ENCODE measurements at places on chromosomes 1 and 21.

GRCh38 chr1:173414136-173414535, 63.0 kb upstream of the PRDX6 start:
- no peak for DNase-seq

- DNase-seq = peak; percentile 59
These were observed 54.7 kb upstream of the ZRANB2 start for GRCh38 chr1:71135571-71135970.

DNA sequence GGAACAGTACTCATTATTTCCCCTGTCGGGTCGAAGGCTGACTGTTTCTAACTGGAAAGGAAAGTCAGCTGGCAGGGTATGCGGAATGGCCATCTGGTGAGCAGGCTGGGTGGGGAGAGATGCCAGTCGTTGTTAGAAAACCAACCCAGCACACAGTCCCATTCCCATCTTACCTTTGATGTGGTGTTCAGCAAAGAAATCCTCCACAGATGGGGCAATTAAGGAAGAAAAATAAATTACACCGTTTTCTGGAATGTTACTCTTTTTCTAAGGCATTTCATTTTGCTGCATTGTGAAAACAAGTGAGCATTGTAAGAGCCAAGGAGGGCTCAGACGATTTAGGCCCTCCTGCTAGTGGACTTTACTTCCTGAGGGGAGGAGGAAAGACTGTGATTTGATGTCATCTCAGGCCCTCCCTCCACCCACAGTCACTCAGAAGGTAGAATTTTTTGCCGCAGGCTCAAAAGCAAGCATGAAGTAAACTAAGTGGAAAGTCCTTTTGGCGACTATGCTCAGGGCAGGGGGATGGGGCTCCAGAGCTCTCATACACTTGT, at the start of gene SLC16A4:
Gene SLC16A4, minus strand, starts transcription at position 335 of the 554 bp plus-strand sequence. CDS start 1,703 bp downstream, outside the sequence.
- peak; percentile 64 for DNase-seq

DNA sequence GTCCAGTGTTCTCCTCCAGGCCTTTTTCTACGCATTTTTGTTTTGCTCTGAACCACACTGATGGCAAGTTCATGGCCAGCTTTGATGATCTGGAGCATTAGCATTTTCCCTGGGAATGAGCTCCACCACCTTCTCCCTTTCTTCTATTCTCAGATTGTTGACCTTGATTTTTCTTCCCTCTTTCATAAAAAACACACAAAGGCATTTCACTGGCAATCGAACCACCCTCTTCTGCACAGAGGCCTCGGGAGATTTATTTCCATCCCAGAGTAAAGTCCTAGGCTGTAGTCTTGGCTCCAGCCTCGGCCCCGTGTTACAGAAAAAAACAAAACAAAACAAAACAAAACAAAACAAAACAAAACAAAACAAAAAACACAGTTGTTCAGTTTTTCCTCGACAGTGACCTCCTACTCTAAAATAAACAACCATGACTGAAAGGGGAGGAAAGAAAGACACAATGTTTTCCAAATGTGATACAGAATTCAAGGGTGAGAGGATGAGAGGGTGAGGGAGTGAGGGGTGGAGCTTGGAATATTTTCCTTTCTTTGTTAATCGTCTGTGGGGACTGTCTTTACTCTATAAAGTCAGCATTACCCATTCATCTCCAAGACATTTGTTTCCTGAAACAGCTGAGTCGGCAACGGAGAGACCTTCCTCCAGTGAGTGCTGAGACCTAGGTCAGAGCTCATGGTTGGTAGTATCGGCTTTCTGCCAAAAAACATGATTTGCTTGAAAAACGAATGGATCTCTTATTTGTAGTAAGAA, 29.8 kb upstream of the RNF186 start:
- no peak for DNase-seq

GRCh38 chr1:29849038-29849750, 612.9 kb downstream of the PTPRU start:
- DNase-seq = peak; percentile 23

DNA sequence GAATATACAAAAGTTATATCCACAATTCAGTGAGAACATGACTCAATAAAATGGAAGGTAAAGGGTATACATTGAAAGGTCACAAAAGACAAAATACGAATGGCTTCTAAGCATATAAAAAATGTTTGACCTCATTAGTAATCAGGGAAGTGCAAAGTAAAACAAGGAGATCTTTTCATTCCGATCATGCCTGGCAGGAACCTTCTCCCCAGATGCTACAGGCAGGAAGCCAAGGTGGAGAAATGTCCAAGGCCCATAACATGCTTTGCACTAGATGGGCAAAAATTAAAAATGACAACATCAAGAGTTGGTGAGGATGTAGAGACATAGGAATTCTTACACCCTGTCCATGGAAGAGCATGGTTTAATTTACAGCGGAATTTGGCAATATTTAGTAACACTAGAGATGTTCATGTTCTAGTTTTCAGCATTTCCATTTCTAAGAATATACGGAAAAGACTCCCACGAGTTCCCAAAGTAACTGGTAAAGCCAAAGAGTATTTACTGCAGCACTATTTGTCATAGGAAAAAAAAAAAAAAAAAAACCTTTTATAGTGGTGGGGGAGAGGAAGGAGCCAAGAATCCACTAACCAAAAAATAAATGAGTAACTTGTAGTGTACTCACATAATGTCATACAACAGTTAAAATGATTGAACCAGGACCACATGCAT, 184.5 kb upstream of the KAZN start:
- DNase-seq = peak; percentile 50

GRCh38 chr1:47409311-47410067, 6.6 kb upstream of the FOXE3 start:
- DNase-seq = peak; percentile 57

DNA sequence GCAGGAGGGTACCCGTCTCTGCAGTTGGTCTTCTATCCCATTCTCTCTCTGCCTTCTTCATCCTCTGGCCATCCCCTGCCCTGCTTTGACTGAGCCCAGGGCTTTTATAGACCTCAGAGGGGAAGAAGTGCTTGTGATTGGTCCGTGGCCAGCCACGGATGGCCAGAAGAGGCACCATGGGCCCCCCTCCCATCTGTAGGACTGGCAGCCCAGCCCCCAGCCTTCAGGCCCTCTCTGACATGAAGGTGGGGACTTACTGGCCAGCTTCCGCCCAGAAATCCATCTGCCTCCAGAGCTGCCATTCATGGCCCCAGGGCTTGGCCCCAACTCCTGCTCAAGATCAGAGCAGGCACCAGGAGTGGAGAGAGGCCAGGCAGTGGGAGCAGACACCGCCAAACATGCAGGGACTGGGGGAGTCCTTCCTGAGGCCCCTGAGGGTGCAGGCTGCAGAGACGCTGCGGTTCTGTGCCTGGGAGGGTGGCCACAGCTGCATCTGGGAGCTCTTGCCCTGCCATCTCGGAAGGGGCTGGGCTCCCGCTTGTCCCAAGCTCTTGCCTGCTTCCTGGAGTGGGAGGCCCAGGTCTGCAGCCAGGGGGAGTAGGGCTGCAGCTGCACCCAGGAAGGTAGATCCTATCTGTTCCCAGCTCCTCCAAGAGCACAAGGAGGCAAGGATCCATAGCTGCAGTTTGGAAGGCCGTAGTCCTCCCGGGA, 698.6 kb upstream of the B3GALT2 start:
- DNase-seq = no peak

DNA sequence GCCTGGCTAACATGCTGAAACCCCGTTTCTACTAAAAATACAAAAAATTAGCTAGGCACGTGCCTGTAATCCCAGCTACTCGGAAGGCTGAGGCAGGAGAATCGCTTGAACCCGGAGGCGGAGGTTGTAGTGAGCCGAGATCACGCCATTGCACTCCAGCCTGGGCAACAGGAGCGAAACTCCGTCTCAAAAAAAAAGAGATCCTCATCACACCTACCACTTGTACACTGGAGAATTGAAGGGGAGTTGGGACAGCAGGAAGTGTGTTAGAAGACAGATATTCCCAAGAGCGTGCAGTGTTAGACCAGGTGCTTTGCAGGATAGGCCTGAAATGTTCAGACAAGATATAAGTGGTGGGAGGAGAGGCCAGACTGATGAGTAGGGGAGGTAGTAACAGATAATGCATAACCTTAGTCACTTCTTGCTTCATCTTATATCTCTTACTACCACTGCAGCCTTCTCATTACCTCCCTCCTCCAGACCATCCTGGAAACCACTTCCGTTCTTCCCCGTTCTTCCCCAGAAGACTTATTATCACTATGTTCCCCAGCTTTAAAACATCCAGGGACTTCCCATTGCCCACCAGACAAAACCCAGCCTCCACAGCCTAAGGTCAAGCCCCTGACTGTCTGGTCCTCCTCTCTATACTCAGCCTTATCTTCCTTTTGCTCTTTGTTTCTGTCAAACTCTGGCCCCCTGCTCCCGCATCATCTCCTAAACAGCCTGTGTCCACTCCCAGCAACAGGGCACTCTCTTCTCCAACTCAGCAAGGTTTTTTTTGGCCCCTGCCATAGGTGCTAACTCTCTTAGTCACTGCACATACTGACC, 21.3 kb downstream of the FAM20B start:
- no peak for DNase-seq

DNA sequence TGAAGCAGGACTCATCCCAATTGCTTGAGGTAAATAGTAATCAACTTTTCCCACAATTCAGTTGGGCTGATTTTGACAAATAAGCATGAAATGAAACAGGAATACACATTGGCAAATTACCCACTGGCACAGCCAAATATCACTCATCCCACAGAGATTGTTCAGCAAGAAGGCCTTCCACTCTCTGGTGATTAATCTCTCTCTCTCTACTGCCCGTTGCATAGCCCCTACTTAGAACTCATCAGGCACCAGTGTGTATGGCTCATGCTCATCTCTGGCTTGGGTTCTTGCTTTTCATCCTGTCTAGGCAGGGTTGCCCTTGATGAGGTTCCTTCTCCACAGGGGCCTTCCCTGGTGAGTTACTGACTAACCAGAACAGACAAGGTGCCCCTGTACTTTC, 1.1 kb downstream of the BSDC1 start:
- peak; percentile 58 for DNase-seq

DNA sequence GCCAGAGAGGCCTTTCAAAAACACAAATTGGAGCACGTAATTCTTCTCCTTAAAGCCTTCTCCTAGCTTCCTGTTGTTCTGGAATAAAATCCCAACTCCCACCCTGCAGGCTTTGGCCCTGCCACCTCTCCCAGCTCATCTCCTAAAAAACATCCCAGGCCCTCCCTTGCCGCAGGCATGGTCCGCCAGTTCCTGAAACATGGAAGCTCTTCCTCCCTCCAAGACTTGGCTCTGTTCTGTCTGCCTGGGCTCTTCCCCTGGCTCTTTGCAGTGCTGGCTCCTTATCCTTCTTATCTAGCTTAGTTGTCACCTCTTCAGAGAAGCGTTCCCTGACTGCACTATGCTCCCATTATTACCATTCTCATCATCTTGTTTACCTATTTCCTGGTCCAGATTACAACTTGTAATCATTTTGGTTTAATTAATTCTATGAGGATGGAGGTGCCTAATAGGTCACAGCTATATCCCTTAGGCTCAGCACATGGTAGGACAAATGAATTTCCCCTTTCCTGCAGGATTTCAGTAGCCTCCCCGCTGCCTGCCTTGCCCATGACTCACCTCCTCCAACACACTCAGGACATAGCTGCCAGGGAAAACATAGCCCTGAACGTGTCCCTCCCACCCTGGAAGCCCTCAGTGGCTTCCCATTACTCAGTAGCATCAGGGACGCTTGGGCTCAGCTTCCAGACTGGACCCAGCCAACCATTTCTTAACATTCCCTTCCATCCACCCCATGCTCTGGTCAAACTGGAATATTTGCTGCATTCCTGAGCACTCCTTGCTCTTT, 15.7 kb upstream of the IGSF21 start:
- peak; percentile 39 for DNase-seq

- no peak for DNase-seq
These were observed 25.9 kb downstream of the C2CD2 start for GRCh38 chr21:41927727-41928409.

- DNase-seq = peak; percentile 16
These were observed 81.4 kb downstream of the NENF start for GRCh38 chr1:212514056-212514614.

DNA sequence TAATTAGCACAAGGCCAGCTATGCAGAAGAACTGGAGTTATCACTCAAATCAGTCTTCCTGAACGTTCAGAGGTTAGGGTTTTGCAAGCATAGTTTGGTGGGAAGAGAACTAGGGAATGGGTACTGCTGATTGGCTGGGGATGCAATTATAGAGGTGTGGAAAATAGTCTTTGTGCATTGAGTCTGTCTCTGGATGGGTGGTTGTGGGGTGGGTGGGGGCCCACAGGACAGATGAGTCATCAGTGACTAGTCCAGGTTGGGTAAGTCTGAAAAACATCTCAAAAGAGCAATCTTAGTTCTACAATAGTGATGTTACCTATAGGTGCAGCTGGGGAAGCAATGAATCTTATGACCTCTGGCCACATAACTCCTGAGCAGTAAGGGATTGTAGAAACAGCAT, 89.7 kb upstream of the HMCN1 start:
- peak; percentile 24 for DNase-seq

GRCh38 chr1:205350691-205351141, 6.0 kb downstream of the KLHDC8A start:
- no peak for DNase-seq

DNA sequence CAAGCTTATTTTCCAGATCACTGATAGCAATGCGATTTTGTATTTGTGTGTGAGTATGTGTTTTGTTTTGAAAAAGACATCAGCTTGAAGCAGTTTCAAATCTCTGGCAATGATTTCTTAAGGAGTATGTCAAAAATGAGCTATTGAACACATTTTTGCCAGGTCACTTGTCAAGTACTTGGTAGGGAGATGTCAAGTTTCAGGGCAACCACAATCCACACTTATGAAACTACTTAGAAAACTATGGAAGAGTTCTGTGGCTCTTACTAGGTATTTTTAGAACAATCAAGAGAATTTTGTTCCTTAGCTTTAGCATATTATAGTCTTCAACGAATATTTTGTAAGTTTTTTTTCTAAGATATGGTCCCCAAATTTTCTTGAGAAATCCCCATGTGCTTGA, 318.8 kb upstream of the ZRANB2 start:
- no peak for DNase-seq

GRCh38 chr21:20667931-20668330, 330.3 kb upstream of the NCAM2 start:
- no peak for DNase-seq

DNA sequence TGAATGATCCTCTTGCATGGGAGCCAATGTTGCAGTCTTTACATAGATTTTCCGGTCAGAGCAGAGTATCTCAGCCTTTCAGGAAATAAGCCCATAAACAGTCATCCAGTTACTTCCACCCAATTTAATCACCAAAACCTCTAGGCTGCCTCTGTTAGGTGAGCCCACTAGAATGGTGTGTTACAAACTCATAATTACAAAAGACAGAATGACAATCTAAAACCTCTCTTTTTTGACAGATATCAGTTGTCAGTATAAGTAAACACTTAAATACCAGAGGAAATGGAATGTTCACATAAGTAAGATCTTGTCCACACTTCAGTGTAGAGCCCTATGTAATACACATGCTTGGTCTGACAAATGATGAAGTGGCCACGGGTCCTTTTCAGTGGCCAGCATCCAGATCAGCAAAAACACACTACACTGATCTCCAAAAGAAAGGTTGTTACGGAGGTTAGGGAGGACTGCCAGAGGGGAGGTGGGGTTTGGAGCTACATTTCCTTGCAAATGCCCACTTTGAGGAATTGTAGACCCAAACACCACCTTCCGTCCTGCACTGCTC, 71.3 kb upstream of the FBXO28 start:
- DNase-seq = no peak

- no peak for DNase-seq
These were observed 587 bp downstream of the TMEM53 start for GRCh38 chr1:44673675-44674112.

- DNase-seq = no peak
These were observed 17.5 kb downstream of the PSMB2 start for GRCh38 chr1:35623832-35624231.

- DNase-seq = no peak
These were observed 43.2 kb downstream of the GJA5 start for GRCh38 chr1:147717051-147717705.

- DNase-seq = no peak
These were observed 19.6 kb downstream of the LBR start for GRCh38 chr1:225408249-225408648.

- DNase-seq = no peak
These were observed 157.3 kb downstream of the ZNF281 start for GRCh38 chr1:200252531-200252930.

Measured in fibroblast of mammary gland (primary cell).